Suppressor macrophage (primary cell): ENCODE measurements at places on chromosomes 16 and 17.
A peak's percentile ranks its signal among the peaks of the same experiment; 100 is the strongest.

- peak; percentile 64 for DNase-seq
These were observed 2.7 kb upstream of the HOXB9 start for GRCh38 chr17:48628649-48629410.

- no peak for DNase-seq
These were observed 82.9 kb downstream of the MYH11 start for GRCh38 chr16:15773968-15774367.

- DNase-seq, result no peak
These were observed 13.2 kb downstream of the CD7 start for GRCh38 chr17:82303944-82304808.

DNA sequence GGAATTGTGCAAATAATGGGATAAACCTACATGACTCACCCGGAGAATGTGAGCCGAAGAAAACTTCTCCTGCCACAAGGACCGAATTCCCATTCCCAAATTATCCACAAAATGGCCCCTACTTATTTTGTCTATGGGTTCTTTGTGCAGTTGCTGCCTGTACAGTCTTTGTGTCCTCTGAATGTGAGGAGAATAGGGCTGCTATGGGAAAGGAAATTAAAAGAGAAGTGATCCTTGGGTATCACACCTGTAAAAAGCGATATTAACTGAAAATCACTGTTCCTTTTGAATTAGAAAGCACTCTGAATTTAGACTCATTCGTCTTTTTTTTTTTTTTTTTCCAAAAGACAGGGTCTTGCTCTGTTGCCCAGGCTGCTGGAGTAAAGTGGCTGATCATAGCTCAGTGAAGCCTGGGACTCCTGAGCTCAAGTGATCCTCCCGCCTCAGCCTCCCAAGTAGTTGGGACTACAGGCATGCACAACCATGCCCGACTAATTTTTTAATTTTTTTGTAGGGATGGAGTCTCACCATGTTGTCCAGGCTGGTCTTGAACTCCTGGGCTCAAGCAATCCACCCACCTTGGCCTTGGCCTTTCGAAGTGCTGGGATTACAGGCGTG lies 45.4 kb downstream of the CHD9 start:
- no peak for DNase-seq

- no peak for DNase-seq
These were observed 28.4 kb upstream of the SLC12A3 start for GRCh38 chr16:56836410-56837230.

- DNase-seq, result peak; percentile 39
These were observed 1.5 kb downstream of the CLDN7 start for GRCh38 chr17:7260651-7261378.

- DNase-seq, result no peak
These were observed 3.7 kb upstream of the BANP start for GRCh38 chr16:87947356-87948118.

- peak; percentile 49 for DNase-seq
These were observed 15.5 kb upstream of the BRCA1 start for GRCh38 chr17:43140396-43141332.
